Activated CD8-positive, alpha-beta T cell treated with anti-CD3 and anti-CD28 coated beads for 36 hours (primary cell): ENCODE measurements at places on chromosomes 5 and 9. TPM values are rescaled to one million over a fixed set of nuclear protein-coding genes. Genes with fewer than 3 reads are reported as not detected.

The CEP72 gene
- 28.9 TPM for total RNA-seq

The WDR55 gene
- total RNA-seq: 31.8 TPM

The F2RL1 gene
- 2.2 TPM for total RNA-seq

The PCDHGA1 gene
- total RNA-seq: 0.07 TPM

The RGS14 gene
- 50.4 TPM for total RNA-seq

The EGFLAM gene
- total RNA-seq: not detected

The CCDC183 gene
- 0.20 TPM for total RNA-seq

The TLX3 gene
- not detected for total RNA-seq

The COL27A1 gene
- 9.7 TPM for total RNA-seq

The CARTPT gene
- not detected for total RNA-seq

The PGGT1B gene
- total RNA-seq: 37.7 TPM

The FOXD4L4 gene
- not detected for total RNA-seq

The KCNIP1 gene
- not detected for total RNA-seq

The NMUR2 gene
- not detected for total RNA-seq

The ETF1 gene
- 154 TPM for total RNA-seq

The MRPL50 gene
- 16.7 TPM for total RNA-seq

The SPATA31A3 gene
- total RNA-seq: not detected

The CNTFR gene
- total RNA-seq: not detected

The OTULIN gene
- 59.6 TPM for total RNA-seq

The IL13 gene
- total RNA-seq: 4.8 TPM

The SHROOM1 gene
- total RNA-seq: 2.1 TPM

The ZFP37 gene
- total RNA-seq: 1.3 TPM

The F12 gene
- total RNA-seq: 7.9 TPM

The CARD9 gene
- 7.1 TPM for total RNA-seq

The KIF2A gene
- total RNA-seq: 251 TPM

The TYRP1 gene
- total RNA-seq: not detected

The SLC36A3 gene
- total RNA-seq: not detected

The PRSS3 gene
- not detected for total RNA-seq

The TMEFF1 gene
- total RNA-seq: 0.68 TPM

The PDE8B gene
- not detected for total RNA-seq

The ADAMTSL1 gene
- not detected for total RNA-seq

The SQSTM1 gene
- total RNA-seq: 105 TPM

The ANKRD34B gene
- not detected for total RNA-seq

The EDIL3 gene
- total RNA-seq: not detected

The PPIC gene
- not detected for total RNA-seq

The OMD gene
- not detected for total RNA-seq
